ENCODE measurements at places on chromosomes 6 and 20.
A peak's percentile ranks its signal among the peaks of the same experiment; 100 is the strongest.

- no peak for DNase-seq
Observed at GRCh38 chr20:17955302-17955701, 13.3 kb downstream of the SNX5 start.

- no peak for DNase-seq
Observed at GRCh38 chr6:108484016-108484415, 76.7 kb upstream of the FOXO3 start.

DNA sequence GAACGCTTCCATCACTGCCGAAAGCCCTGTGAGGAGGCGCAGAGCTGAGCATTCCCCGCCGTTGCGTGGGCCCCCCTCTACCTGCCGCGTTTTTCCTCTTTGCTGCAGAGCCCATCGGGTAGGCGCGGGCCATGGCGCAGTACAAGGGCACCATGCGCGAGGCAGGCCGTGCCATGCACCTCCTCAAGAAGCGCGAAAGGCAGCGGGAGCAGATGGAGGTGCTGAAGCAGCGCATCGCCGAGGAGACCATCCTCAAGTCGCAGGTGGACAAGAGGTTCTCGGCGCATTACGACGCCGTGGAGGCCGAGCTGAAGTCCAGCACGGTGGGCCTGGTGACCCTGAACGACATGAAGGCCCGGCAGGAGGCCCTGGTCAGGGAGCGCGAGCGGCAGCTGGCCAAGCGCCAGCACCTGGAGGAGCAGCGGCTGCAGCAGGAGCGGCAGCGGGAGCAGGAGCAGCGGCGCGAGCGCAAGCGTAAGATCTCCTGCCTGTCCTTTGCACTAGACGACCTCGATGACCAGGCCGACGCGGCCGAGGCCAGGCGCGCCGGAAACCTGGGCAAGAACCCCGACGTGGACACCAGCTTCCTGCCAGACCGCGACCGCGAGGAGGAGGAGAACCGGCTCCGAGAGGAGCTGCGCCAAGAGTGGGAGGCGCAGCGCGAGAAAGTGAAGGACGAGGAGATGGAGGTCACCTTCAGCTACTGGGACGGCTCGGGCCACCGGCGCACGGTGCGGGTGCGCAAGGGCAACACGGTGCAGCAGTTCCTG lies 693 bp downstream of the FAM50B start:
- no peak for DNase-seq

GRCh38 chr20:57161478-57162361 lies 104.7 kb downstream of the BMP7 start:
- no peak for DNase-seq

GRCh38 chr6:155067956-155068615 lies 73.0 kb downstream of the TIAM2 start:
- DNase-seq = no peak

DNA sequence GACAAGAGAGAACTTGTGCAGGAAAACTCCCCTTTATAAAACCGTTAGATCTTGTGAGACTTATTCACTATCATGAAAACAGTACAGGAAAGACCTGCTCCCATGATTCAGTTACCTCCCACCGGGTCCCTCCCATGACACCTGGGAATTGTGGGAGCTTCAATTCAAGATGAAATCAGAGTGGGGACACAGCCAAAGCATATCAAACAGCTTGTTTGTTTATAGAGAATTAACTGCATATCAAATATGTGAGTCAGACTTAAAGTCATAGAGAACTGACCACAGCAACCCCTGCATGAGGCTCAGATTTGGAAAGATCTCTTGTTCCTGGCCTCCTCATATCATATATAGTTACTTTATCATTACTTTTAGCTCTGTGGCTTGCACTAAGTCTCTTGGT lies 29.1 kb upstream of the HDAC2 start:
- peak; percentile 13 for DNase-seq

- DNase-seq = no peak
Observed at GRCh38 chr6:28664870-28665396, 139.3 kb downstream of the GPX5 start.
